ENCODE measurements at places on chromosomes 7 and 10.

GRCh38 chr10:43166207-43166879 lies 28.1 kb downstream of the CSGALNACT2 start:
- no peak for DNase-seq

DNA sequence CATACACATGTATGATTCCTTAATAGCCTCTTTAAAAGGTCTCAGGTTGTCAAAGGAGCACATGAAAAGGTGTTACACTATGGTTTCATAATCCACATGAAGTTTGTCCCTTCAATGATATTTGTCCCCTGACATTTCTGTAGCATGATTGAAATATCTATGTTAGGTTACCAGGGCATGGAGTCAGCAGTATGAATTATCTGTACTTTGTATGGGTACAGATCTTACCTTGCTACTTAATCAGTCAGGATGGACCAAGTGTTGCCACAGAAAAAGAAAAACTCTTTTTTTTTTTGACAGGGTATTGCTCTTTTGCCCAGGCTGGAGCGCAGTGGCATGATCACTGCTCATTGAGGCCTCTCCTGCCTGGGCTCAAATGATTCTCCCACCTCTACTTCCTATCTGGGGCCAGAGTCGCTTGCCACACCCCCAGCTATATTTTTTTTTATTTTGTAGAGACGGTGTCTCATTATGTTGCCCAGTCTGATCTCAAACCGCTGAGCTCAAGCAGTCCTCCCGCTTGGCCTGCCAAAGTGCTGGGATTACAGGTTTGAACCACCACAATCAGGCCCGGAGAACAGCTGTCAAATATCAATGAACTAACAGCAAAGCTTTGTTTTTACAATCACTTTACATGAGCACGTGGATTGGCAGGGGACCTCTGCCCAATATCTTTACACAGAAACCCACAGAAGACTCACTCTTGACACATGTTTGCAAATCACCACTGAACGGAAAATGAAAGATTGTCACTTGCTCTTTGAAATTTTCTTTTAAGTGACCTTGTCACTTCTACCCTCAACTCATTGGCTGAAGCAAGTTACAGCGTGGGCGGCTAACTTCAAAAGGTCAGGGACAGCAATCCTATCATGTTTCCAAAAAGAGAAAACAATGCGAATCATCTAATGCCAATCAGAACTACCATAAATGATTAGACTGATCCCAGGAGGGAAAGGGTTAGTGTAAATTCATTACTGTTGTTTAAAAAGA lies 140.2 kb downstream of the PRKG1 start:
- DNase-seq: no peak

DNA sequence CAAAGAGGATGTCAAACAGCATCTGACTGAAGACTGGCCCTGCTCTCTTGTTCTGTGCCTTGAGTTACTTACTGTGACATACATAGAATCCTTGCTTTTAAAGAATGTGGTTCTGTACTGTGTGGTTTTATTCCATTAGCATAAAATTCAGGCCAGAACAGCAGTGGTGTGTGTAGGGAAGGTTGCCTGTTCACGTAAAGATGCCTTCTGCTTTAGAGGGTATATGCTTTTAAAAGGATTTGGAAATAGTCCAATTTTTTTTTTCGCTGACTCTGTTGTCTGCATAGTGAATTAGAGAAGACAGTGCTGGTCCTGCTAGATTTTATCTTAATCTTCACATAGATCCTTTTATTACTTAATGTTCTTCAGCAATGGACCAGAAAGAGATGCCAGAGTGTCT lies 470.8 kb upstream of the SEMA3A start:
- no peak for DNase-seq

DNA sequence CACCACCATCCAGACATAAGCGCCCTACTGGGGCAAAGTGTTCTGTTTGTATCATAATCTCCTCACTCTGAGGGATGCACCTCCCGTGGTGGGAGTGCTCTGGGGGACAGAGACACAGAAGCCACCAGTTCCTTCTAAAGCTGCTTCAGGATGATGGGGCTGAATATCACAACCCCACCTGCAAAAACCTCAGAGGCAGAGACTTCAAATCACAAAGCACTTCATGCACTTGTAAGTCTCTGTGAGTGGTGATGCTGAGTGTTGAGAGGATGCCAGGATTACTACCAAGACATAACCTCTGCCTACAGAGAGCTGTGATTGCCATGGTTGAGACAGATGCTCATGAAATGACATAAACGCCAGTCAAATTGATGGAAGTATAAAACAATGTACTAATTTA lies 255.5 kb downstream of the CALN1 start:
- no peak for DNase-seq
